ENCODE measurements at places on chromosomes 6 and 20.

- DNase-seq = no peak
Observed at GRCh38 chr20:57310821-57311514, 18.6 kb upstream of the SPO11 start.

- DNase-seq = no peak
Observed at GRCh38 chr6:39215640-39216158, 13.6 kb downstream of the KCNK5 start.

DNA sequence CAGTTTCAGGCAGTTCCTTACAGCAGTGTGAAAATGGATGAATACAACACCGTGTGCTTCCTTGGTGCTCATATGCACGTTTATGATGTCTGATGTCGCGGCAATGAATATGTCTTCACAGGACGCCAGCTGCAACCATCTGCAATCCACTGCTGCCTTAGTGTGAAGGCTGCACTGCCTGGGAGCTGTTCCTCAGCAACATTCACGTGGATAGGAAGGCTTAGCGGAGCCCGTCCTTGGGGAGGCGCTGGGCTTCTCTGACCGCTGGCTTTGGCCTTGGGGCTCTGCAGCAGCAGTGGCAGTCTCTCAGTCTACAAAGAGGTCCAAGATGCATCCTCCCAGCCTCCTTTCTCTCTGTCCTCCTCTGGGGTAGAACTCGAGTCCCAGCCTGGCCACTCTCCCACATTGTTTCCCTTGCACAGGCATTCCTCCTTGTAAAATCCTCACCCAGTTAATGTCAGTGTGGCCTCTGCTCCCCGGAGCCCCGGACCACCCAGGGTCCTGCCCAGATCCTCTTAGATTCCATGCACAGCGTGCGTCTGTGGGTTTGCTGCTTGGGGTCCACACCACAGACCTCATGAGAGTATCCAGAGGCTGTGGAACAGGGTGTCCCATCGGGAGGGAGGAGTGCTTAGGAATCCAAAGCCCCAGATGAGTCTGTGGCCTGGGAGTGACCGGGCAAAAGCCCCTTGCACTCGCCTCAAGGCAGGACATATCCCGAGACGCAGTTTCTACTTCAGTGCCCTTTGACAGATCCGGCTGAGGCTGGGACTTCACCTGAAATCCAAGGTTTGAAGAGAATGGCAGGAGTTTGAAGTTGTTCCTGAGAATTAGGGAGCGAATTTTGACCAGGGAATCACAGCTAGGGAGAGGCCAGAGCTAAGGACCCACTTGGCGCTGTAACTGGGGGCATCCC, 181.3 kb downstream of the THBS2 start:
- no peak for DNase-seq

- DNase-seq = no peak
Observed at GRCh38 chr20:60497298-60498035, 539.2 kb downstream of the CDH26 start.

- no peak for DNase-seq
Observed at GRCh38 chr6:30470968-30471367, 18.3 kb upstream of the HLA-E start.

GRCh38 chr20:23039136-23039875, 4.2 kb downstream of the SSTR4 start:
- DNase-seq = no peak

DNA sequence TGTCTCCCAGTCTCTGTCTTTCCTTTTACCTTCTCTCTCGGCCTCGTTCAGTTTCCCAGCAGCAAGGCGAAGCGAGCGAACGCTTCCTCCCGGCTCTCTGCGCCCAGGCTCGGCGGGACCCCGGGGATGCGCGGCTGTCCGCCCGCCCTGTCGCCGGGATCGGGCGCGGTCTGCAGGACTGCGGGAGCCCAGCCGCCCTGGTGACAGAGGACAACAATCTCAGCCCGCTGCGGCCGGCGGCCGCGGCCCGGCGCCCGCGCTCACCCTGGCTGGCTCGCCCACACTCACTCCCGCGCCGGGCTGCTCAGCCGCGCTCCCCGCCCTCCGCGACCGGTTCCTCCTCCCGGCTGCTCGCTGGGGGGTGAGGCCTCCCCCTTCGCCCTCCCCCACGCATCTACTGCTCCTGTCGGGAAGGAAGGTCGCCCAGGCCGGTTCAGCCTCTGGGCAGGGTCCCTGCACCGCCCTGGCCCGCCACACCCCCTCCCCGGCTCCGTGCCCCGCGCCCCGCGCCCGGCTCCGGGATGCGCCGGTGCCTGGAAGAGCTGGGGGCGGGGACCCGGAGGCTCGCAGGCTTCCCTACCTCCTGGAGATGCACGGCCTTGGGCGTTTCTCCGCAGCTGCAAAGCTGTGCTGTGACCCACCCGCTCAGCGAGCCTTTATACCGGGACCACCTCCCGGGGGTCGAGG, 410 bp downstream of the SYNE1 start:
- no peak for DNase-seq

DNA sequence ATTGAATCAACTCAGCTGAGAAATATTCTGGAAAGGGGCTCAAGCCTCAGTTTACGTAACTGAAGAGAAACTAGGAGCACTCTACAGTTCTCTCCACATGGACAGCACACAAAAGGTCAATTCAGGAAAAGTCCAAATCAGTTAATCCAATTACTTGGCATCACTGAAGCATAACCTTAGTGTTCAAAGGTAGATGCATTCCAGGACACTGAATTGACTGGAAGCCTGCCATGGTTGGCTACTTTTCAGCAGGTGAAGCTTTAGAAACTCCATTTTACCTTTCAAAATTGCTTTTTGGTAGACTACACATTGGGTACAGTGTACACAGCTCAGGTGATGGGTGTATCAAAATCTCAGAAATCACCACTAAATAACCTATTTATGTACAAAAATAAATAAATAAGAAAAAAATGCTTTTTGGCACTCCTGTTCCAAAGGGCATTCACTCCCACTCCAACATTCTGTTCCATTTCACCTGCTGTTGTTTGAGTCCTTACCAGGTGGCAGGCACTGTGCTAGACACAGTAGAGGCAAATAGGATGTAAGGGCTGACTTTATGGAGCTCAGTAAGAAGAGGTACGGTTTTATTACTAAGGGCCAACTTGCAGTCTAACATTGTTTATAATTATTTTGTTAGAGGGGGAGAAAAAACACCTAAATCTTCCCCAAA, 153.4 kb downstream of the FAXC start:
- DNase-seq = no peak

- peak; percentile 26 for DNase-seq
Observed at GRCh38 chr20:41617059-41617901, 897 bp downstream of the CHD6 start.

DNA sequence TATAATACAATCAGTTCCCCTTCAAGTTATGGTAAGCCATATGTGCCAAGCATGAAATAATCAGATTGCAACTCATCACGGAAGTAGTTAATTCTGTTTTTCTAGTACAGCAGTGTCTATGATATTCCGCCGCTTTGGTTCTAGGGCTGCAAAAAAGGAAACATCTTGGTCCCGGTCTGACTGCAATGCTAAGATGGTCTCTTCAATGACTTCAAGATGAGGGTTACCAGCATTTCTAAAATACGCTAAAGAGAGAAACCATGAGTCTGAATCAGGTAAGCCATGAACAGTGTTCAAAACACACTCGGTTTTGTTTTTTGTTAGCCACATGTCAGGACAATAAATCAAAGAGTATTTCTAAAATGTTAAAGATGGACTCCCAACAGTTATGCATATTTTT, 3.2 kb upstream of the ANKRD60 start:
- peak; percentile 72 for DNase-seq

- no peak for DNase-seq
Observed at GRCh38 chr20:42270539-42270938, 652.4 kb upstream of the CHD6 start.

GRCh38 chr6:143335865-143336264, 114.6 kb downstream of the ADAT2 start:
- DNase-seq = no peak

DNA sequence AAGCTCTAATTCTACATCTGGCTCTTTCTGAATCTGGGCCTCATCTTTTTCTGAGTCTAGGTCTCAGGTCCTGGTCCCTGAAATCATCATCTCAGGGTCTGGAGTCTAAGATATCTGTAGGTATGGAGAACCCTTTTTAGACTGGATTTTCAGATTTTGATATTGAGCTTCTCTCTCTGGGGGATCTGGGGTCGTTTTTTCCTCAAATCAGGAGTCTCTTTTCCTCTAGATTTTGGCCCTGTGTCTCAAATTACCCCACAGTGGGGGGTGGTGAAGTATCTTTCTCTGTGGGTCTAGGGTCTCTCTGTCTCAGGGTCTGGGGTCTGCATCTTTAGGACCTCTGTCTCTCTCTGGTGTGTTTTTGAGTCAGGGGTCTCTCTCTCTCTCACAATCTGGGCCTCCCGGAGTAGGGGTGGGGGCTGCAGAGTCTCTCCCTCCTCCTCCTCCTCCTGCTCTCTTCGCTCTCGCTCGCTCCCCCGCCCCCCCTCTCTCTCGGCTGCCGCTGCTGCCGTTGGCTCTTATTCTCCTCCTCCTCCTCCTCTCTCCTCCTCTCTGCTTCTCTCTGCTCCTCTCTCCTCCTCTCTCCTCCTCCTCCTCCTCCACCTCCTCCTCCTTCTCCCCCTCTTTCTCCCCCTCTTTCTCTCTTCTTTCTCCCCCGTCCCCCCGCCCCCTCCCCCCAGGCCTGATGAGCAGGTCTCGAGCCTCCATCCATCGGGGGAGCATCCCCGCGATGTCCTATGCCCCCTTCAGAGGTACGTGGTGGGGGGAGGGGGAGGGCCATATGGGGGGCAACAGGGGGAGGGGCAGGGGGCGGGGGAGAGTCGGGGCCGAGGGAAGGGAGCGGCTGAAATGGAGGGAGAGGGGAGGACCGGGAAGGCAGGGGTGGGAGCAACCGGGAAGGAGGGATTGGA, at the start of gene SYNGAP1:
Gene SYNGAP1 (plus strand): TSS at position 486 of the 911 bp plus-strand sequence. CDS start 200 bp downstream, at position 686.
- DNase-seq = peak; percentile 65

GRCh38 chr6:46104209-46104608, 25.6 kb upstream of the ENPP4 start:
- DNase-seq = no peak

GRCh38 chr6:12537389-12537788, 179.2 kb upstream of the PHACTR1 start:
- DNase-seq = no peak

DNA sequence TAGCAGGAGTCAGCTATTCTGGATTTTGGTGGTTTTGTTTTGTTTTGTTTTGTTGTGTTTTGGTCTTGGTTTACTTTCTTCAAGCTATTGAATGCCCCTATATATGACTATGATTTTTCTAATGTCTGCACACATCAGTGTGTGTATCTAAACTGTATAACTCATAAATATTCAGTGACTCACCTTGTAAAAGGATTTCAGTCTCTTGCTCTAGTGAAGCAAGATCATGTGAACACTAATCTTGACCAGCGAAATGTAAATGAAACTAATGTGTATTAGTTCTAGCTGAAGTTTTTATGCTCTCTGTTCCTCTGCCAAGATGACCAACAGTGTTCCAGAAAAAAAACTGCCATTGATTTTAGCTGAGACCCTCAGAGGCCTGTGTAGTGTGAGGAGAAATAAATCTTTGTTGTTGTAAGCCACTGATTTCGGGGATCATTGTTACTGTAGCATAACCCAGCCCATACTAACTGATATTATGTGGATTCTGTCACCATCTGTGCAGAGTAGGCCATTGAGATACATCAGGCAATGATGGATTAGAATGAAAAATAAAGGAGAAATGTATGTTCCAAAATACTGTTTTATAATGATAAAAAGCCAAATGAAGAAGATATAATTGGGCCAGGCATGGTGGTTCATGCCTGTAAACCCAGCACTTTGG, 11.5 kb upstream of the BTBD9 start:
- DNase-seq = no peak

- DNase-seq = no peak
Observed at GRCh38 chr6:22133357-22133756, 163.5 kb downstream of the PRL start.

DNA sequence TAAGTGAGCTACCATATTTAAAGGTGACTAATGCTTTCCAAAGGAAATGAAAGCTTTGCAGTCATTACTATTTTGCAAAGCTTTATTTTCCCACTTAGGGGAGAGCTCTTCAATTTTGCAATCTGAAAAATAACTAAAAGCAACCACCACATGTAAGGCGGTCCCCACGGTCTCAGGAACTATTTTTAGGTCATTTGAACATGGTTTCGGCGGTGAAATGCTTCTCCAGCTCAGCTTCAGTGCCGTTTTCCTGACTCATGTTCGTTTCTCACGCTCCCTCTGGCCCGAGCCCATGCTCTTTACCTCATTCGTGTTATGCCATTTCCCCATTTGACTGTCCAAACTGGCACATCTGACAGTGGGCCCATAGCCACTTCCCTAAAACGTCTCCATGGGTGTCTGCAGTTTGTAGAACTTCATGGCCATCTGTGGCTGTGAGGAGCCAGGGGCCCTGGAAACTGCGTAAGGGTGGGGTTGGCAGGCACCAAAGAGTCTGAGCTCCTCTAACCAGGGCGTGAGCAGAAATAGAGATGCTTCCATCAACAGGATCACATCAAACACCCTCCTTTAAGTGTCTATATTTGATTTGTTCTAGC, 46.5 kb downstream of the ADTRP start:
- DNase-seq = no peak

DNA sequence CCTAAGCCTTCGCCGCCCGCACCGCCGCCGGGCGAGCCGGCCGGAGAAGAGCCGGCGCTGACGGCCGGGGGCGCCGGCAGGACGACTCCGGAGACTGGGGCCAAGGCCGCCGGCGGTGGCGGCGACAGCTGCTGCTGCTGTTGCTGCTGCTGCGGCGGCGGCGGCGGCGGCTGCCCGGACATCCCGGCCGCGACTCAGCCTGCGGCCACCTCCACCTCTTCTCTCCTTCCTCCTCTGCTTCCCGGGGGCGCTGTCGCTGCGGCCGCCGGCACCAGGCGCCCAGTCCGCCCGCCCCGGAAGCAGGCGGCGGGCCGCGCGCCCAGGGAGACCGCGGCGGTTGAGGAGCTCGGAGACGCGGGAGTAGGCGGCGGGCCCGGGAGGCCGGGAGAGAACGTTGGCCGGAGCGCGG, 307 bp downstream of the RANBP9 start:
- peak; percentile 59 for DNase-seq

DNA sequence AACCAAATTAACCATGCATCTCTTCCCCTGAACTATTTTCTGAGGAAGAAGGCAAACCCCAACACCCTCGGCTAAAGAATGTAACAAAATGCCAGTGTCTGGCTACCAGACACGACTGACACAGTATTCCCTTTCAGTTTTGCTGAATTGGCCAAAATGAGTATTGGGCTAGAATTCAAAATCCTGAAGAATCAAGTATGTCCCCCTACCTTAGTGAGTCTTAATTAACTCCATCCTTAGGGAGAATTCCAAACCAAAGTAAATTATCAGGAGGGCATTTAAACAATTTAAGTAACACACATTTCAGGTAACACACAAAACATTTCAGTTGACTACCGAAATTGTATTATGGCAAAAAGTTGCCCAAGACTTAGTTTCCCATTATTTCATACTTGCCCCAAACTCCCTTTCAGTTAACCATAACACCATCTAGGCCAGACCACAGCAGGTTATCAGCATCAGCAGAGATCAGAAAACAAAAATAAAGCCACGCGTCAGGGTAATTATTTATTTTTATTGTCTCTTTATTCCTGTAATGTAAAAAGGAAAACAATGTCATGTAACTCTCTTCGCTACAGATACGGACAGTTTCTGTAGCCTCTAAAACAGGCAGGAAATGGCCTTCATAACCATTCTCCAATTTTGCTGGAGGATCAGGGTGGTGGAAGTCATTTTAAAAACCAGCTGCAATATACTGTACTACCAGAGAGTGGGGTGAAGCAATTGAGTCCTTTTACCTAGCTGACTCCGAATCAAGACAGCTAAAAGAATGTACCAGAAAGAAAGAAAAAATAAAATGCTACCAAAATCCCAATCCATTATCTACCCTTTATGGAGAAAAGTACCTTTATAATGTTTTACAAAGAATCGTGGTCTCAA, 1.9 kb downstream of the SNX5 start:
- peak; percentile 20 for DNase-seq

All from NCI-H2171 (cell line).